ENCODE measurements at places on chromosomes 6 and 20.

DNA sequence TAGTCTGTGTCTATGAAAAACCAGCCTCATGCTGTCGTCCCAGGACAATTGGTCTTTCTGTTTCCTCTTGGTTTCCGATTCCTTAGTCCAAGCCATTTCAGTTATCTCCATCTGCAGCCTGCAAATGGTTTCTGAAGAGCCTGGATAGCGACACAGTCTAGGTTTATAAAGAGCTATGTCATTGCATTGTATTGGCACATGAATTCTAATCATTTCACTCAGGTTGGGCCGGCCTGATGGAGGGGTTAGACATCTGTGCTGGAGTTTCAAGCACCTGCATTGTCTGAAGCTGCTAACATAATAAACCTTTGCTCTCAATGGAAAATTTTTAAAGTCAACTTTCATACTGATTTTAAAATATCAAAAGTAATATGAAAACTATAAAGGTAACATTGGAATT, 232.6 kb upstream of the MAP3K7 start:
- no peak for DNase-seq

DNA sequence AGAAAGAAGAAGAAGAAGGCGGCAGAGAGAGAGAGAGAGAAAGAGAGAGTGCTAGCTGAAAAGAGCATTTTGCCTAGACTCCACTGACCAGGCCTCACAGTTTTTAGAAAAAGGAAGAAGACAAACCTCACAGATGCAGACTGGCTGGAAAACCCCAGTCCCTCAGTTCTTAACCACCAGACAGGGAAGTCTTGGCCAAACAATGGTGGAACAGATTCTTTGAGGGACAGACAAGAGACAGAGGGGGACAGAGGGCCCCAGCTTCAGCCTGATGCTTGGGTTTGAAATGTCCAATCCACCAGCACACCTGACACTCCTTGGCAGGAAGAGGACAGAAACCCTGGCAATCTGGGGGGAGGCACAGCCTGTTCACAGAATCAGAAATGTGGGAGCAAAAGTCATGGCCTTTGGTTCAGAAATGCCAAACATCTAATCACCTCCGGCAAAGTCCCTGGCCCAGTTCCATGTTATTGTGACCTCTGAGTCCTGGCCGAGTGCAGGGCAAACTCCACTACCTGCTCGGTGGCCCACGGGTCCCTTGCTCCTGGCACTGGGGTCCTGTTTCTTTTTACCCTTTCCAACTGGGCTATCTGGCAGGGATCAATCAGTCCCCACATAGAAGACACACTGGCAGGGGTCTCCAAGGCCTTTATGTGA, 235.2 kb downstream of the LY86 start:
- no peak for DNase-seq

DNA sequence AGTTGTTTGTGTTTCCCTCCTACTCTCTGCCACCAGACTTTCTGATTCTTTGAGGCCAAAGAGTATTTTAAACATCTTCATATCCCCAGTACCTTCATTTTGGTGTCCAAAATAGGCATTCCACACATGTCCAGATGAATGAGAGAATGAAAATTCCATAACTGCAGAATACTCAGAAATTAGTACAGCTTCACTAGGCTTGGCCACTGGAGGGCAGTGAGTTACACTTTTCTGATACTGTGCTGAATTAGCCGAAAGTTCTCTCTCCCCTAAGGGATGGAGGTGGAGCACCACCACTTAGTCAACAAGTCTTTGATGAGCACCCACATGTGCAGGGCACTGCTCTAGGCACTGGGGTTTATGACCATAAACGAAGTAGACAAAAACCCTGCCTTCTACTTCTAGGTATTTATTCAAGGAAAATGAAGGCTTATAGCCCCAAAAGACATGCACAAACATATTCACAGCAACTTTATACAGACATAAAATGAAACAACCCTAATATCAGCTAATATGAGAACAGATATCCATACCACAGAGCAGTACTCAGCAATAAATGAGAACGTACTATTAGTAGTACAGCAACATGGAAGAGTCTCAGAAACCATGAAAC, 46.1 kb upstream of the TMEM217 start:
- DNase-seq, result peak; percentile 45

GRCh38 chr20:2657674-2658073, 5.2 kb downstream of the NOP56 start:
- DNase-seq, result no peak

DNA sequence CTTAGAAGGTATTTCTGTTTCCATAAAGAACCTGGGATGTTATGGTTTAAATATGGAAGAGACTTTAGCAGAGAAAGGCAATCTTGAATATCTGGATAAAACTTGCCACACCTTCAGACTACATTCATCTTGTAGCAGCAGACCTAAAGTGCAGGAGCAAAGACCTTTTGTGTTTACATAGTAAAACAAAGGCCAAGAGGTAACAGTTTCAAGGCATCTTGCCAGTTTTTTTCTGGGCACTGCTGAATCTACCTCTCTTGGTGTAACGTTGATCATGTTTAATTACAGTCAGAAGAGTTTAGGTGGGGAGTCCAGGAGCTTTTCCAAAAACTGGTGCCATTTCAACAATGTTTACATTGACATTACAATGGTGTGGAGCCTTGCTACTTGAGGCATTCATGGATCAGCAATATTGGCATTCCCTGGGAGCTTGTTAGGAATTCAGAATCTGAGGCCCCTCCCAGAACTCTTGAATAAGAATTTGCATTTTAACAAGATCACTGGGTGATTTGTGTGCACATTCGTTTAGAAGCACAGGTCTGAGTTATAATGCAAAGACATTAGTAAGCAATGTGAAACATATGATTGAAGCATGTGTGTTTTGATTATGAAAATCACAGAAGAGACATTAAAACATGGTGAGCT, 94.5 kb downstream of the F13A1 start:
- DNase-seq, result no peak

DNA sequence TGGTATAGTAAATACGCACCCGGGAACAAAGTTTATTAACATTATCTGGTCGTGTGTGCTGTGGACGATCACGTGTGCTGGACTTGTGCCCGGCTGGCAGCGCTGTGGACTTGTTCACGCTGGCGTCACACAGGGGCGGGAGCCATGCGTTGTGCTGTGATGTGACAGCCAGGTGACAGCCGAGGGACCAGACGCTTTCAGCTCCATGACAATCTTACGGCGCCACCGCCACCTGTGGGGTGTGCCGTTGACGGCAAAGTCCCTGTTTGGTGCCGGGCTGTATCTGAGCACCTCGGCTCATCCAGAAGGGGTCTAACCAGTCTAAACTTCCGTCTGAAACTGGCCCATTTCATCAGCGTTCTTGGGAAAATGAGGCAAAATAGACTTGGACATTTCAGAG, 25.2 kb downstream of the DLL1 start:
- DNase-seq, result no peak

- DNase-seq, result peak; percentile 73
Measured at GRCh38 chr6:35603326-35604202, 85.2 kb downstream of the FKBP5 start.

- DNase-seq, result no peak
Measured at GRCh38 chr6:81978230-81978629, 225.7 kb upstream of the TENT5A start.

DNA sequence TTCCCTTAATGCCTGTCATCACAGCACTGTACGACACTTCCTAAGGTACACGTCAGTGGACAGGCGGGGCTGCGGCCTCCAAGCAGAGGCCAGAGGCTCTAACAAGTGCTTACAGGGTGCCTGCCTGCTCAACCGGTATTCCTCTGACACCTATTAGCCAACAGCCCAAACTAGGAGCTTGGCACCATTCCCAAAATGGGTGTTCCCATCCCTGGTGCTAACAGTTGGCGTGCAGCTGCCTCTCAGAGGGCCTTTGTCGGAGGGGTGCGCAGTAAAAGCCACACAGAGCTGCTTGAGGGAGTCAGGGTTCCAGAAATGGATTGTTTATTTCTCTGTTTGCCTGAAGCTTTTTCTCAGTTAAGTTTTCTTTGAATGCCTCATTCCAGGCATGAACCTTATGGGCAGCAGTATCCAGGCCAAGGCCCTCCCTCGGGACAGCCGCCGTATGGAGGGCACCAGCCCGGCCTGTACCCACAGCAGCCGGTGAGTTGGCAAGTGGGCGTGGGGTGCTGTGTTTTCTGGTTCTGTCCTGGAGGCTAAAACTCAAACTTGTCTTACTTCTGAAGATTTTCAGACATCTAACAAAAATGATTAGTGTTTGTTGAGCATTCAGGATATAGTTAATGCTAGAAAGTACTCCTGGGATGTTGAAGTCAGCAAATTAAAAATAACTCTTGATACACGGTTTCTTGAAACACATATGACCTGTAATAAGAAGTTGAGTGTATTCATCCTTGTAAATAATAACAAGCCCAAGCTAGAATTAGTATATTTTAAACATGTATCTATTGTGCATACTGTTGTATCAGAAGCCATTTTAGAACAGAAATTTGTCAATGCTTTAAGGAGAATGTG, 124.7 kb downstream of the TMEM242 start:
- DNase-seq, result no peak

GRCh38 chr6:105821027-105821426, 265.1 kb upstream of the PRDM1 start:
- DNase-seq, result no peak

DNA sequence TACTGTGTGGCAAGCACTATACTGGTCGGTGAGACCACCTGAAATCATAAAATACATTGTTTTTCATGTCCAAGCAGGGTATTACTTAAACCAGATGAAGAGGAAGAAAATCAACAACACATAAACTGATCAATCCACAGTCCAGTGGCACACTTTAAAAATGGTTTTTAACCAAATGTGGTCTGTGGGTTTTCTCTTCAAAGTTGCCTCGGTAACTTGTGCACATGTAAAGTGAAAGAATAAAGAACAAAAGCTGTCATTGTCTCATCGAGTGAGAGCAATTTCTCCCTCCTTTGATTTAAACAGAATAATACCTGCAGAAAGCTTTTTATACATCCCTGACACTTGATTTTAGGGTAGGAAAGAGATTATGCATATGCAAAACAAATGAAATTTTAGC, 3.7 kb downstream of the FLRT3 start:
- no peak for DNase-seq

DNA sequence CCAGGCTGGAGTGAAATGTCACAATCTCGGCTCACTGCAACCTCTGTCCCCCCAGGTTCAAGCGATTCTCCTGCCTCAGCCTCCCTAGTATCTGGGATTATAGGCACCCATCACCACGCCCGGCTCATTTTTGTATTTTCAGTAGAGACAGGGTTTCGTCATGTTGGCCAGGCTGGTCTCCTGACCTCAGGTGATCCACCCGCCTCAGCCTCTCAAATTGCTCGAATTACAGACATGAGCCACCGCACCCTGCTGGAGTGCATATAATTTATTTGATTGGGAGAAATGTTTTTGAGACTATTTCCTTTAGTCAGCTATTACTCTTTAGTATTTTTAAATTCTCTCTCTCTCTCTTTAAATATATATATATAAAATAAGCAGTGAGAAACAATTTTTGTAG, 29.8 kb downstream of the FAM83B start:
- DNase-seq, result no peak

DNA sequence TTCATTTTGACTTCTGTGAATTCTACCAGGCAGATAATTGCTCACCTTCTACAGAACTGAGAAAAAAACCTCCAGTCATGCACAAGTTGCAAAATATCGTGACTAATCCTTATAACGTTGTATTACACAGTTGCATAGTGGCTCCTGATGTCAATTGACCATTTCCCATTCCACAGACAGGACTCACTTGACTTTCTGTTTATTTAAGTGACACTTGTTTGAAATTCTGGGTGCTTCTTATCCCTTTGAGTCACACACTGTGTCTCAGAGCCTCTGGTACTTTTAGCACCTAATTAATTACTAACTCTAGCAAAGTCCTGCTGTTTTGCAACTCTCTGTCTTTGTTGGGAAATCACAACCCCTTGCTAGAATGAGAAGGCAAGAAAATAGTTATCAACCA, 16.2 kb upstream of the RSPO3 start:
- no peak for DNase-seq

- DNase-seq, result no peak
Measured at GRCh38 chr20:17543531-17544131, 12.5 kb upstream of the BFSP1 start.

DNA sequence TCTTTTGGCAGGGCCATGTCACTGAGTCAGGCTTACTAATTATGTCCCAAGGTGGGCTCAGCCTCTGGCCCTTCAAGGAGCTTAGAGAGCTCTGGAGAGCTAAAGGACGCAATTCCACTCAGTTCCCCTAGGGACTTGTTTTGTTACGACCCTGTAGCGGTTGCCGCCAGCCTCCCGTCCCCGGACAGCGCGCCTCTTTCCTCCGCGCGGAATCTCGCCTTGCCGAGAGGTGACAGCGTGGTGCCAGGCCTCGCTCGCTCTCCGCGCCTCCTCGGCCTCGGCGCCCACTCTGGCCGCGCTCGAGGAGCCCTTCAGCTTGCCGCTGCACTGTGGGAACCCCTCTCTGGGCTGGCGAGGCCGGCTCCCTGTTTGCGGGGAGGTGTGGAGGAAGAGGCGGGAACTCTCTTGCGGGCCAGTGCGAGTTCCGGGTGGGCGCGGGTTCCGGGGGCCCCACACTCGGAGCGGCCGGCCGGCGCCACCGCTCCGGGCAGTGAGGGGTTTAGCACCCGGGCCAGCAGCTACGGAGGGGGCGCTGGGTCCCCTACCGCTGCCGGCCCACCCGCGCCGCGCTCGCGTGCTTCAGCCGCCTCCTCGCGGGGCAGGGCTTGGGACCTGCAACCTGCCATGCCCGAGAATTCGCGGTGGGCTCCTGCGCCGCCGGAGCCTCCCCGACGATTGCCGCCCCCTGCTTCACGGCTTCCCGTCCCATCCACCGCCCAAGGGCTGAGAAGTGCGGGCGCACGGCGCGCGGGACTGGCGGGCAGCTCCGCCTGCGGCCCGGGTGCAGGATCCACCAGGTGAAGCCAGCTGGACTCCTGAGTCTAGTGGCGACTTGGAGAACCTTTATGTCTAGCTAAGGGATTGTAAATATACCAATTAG, 9.9 kb upstream of the ZNF311 start:
- no peak for DNase-seq

- peak; percentile 10 for DNase-seq
Measured at GRCh38 chr6:4369616-4370015, 234.2 kb upstream of the ECI2 start.

- DNase-seq, result no peak
Measured at GRCh38 chr6:100472674-100473073, 8.0 kb upstream of the SIM1 start.

- no peak for DNase-seq
Measured at GRCh38 chr6:44898296-44898930, 429.7 kb upstream of the RUNX2 start.

DNA sequence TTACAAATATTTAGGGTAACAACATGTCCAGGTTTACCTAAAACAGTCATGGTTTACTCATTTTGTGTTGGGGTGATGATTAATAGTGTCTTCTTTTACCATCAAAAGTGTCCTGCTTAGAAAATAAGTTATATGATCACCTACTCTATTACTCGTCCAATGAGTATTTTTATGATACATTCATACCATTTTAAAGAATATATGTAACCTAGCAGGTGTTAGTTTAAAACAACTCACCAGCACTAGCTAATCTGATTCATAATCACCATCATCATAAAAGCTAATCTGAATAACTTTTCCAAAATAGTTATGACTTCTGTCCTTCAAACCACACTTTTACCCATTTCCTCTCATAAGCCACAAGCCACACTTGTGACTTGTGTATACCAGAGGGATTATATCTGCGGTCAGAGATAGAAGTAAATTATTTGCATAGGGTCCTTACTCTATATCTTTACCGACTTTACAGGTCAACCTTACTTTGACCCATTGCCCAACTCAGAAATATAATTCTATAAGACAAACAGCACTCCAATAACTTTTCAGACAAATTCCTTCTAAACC, 33.3 kb upstream of the NRN1 start:
- no peak for DNase-seq
